ENCODE measurements at places on chromosomes 16 and 17.

- DNase-seq: no peak
Measured at GRCh38 chr16:58046054-58046881, 20.7 kb downstream of the MMP15 start.

GRCh38 chr16:7037495-7037894 lies 295.1 kb upstream of the RBFOX1 start:
- no peak for DNase-seq

GRCh38 chr17:83182620-83183101 lies 103.3 kb downstream of the METRNL start:
- no peak for DNase-seq

DNA sequence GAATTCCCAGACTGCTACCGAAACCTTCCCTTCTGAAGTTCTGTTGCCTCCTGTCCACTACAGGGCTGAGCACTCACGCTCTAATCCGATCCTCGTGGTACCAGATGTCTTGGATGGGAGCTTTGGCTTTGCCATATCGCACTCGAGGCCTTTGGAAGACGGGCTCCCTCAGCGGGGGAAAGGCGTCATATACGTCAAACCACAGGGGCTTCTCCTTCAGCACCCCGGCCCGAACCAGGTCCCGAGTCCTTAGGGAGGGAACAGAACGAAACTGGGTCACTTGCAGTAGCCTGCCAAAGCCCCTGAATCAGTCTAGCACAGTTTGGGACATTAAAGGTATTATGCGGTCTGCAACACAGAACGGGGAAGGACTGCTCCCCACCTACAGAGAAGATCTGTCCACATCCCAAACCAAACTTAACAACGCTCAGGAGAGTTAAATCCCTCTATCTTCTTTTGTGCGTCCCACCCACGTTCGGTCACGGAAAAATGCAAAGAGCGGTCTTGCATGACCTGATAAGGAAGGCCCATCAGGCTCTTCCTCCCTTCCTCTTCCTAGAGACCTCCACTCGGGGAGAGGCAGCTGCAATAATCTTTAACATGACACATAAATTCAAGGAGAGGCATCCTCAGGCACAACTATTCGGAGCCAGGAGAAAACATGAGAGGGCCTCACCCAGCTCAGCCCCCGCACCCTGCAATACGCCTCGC lies 526 bp downstream of the MRPS23 start:
- no peak for DNase-seq

- DNase-seq: no peak
Measured at GRCh38 chr16:54201200-54201599, 85.4 kb downstream of the IRX3 start.

Data from AG09309 (cell line).